ENCODE measurements at places on chromosomes 7 and 10. TPM values are rescaled to one million over a fixed set of nuclear protein-coding genes. Genes with fewer than 3 reads are reported as not detected.

DNA sequence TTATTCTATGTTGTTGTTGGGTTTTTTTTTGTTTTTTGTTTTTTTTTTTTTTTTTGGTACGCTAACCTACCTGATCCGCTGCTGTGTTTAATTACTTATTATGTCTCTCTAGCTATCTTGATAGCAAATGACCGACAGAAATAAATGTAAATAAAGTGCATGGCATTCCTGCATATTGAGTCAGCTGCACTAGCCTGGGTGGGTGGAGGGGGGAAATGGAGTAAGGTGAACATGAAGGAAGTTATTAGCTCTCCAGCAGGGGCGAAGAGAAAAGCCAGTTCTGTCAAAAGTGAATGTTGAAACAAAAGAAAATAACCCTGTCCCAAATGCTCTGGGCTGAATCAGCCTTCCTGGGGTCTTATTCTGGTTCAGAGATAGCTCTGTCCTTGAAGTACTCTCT is 210.7 kb upstream of the MDFIC start:
- no peak overlapping the region for H3K27ac ChIP-seq
- no peaks in the 10 kb centered on the region for H3K27me3 ChIP-seq
- no peak overlapping the region for H3K4me3 ChIP-seq
- H3K36me3 ChIP-seq = no peaks in the 10 kb centered on the region
- DNase-seq = no peak
- no peaks in the 10 kb centered on the region for H3K4me1 ChIP-seq

- H3K4me1 ChIP-seq = peaks cover 27% of the 10 kb centered on the region
- H3K27ac ChIP-seq = peak overlapping the region; percentile 54
- peak overlapping the region; percentile 54 for H3K4me3 ChIP-seq
- no peaks in the 10 kb centered on the region for H3K27me3 ChIP-seq
These were observed 4.5 kb downstream of the DEPP1 start for GRCh38 chr10:44974082-44974627.

DNA sequence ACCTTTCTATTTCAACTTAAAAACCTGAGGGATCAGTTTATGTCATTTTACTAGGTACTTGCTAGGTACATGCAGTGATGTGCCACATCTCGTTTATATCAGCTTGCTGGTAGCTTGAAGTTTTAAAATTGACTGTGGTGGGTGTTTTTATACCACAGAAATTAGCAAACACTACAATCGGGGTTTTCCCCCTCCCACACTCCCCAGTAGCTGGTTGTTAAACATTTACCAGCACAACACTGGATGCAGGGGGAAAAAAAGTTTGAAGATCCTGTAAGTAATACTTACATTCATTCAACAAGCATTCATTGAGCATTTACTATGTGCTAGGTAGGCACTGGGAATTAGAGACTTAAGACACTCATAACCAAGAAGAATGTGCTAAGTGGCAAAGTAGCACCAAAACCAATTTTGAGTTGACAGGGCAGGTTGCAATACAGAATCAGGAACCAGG is 32.6 kb downstream of the USP6NL start:
- H3K4me3 ChIP-seq = no peak overlapping the region
- no peaks in the 10 kb centered on the region for H3K27me3 ChIP-seq
- H3K27ac ChIP-seq = no peak overlapping the region

DNA sequence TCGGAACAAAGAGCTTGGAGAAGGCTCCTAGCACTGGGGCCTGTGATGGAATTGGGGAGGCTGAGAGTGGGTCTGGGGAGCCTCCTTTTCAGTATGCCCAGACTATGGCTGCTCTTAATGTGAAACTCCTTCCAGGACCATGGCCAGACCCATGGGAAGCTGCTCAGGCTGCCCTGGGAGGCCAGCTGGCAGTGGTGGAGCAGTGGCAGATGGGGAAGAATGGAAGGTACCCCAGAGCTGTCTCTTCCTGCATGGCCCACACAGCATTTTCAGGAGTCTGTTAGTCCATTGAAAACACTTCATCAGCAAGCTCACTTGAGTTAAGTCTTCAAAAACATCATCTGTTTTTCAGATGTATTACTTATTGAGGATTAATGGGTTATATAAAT is 18.5 kb downstream of the NACAD start:
- no peak overlapping the region for H3K27ac ChIP-seq
- no peaks in the 10 kb centered on the region for H3K27me3 ChIP-seq
- no peak for DNase-seq
- peaks cover 20% of the 10 kb centered on the region for H3K4me1 ChIP-seq
- no peaks in the 10 kb centered on the region for H3K36me3 ChIP-seq
- no peak overlapping the region for H3K4me3 ChIP-seq

- H3K4me3 ChIP-seq = no peak overlapping the region
- H3K36me3 ChIP-seq = no peaks in the 10 kb centered on the region
- no peak overlapping the region for H3K27ac ChIP-seq
- peaks cover 45% of the 10 kb centered on the region for H3K27me3 ChIP-seq
- DNase-seq = no peak
These were observed 139.0 kb downstream of the PAXIP1 start for GRCh38 chr7:154863766-154864522.

- H3K27me3 ChIP-seq = no peaks in the 10 kb centered on the region
- H3K4me1 ChIP-seq = no peaks in the 10 kb centered on the region
- H3K36me3 ChIP-seq = peaks cover 11% of the 10 kb centered on the region
- no peak overlapping the region for H3K27ac ChIP-seq
- DNase-seq = no peak
- H3K4me3 ChIP-seq = no peak overlapping the region
These were observed 19.8 kb upstream of the FAM133B start for GRCh38 chr7:92609921-92610518.

DNA sequence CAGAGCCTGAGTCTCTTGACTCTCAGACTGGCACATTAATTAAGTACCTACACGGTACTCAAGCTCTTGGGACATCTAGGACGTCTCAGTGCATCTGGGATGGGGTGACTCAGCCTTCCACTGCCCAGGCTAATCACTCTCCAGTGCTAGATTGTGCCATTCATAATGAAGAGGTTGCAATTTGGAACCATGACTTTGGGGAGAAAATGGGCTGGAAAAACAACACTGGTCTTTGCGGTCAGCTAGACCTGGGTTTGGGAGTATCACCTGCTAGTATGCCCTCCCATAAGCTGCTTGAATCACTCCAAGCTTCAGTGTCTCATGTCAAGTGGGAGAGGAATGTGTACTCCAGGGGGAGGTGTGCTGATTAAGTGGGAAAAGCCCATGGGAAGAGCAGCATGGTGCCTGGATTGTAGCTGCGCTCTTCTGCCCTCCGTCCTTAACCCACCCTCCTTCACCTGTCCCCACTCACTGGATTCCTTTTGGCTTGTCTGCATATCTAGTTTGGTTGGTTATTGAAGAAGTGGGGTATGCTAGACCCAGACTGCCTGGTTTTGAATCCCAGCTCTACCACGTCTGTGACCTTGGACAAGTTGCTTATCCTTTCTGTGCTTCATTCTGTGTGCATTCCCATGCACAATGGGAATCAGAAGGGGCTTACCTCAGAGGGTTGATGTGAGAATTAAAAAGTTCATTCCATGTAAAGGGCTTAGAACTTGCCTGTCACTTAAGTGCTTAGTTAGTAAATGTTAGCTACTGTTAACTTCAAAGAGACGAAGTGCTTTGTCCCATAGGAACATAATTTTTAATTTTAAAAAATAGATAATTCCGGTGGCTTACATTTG is 3.8 kb downstream of the NFE2L3 start:
- DNase-seq = no peak
- H3K36me3 ChIP-seq = no peaks in the 10 kb centered on the region
- H3K27me3 ChIP-seq = no peaks in the 10 kb centered on the region
- peaks cover 28% of the 10 kb centered on the region for H3K4me1 ChIP-seq

DNA sequence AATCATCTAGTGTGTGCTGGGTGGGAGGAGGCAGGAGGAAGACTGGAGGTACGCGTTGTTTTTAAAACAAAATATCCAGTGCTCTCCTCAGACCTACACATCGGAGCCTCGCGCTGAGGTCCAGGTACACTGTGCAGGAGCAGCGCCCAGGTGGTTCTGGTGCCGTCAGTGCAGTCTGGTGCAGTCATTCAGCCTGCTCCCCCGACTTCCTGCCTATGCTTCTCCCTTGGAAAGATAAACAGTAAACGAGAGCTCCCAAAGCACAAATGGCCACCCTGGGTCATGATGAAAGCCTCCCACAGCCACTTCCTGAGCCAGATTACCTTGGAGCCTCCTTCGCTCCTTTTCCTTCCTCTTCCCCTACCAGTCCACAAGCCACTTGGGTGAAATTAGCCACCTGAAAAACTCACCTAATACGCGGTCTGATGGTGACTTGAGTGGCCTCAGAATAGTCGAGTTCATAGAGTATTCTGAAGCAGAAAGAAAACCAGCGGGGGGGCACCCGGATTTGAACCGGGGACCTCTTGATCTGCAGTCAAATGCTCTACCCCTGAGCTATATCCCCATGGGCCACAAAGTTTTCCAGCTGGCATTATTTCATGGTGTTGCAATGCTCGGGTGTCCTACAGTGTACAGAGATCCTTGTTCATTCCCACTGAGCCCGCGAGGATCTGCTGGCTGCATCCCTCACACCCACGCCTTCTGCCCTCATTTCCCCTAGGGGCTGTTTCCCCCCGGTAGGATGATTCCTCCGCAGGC is 82.5 kb downstream of the ZNF467 start:
- H3K27me3 ChIP-seq = peaks cover under 1% of the 10 kb centered on the region
- no peaks in the 10 kb centered on the region for H3K36me3 ChIP-seq
- H3K4me1 ChIP-seq = peaks cover 12% of the 10 kb centered on the region
- peak; percentile 89 for DNase-seq

DNA sequence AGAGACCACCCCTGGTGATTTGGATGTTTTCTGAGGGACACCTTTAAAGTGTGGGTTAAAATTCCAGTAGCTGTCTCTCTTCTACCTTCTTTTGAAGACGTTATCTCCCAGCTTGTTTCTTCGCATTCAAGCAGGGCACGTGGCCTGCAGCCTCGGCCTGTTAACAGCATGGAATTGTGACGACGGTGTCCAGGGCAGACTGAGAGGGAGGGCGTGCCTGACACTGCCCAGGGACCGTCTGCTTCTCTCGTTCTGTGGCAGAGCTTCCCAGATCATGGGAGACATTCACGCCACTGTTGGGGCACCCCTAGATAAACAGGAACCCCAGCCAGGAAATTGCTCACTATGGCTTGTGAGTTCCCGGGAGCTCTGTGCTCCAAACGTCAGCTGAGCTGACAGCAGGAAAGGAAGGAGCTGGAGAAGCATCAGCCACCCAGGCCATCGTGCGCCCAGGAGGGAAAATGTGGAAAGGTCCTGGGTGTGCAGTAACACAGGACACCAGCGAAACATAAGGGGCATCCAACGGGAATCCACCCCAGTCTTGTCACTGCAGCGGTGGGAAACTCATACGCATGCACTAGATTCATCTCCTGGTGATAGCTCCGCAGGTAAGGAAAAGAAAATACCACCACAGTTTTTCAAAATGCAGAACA is 41.1 kb upstream of the RBM33 start:
- no peaks in the 10 kb centered on the region for H3K36me3 ChIP-seq
- DNase-seq = no peak
- no peak overlapping the region for H3K4me3 ChIP-seq

DNA sequence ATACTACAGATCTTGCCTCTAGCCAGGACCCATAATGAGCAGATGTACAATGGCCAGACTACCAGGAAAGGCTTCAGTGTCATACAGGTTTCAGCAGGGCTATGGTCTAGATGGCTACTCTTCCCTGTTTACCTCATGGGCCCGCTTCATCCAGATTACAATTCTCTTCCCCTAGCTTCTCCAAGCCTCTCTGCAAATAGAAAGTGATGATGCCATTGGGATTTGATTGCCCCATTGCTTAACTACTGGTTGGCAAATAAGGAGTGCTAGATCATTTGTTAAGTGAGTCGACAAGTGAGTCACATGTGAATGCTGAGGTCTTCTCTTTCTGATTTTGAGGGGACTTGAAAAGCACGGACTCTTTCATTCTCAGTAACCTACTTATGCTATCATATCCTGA is 361.5 kb upstream of the LRRTM3 start:
- H3K27ac ChIP-seq = no peak overlapping the region
- H3K4me1 ChIP-seq = no peaks in the 10 kb centered on the region
- H3K27me3 ChIP-seq = no peaks in the 10 kb centered on the region
- no peak overlapping the region for H3K4me3 ChIP-seq
- H3K36me3 ChIP-seq = no peaks in the 10 kb centered on the region

GRCh38 chr7:49014870-49015269 is 90.5 kb downstream of the CDC14C start:
- no peaks in the 10 kb centered on the region for H3K4me1 ChIP-seq
- H3K27ac ChIP-seq = no peak overlapping the region
- no peak overlapping the region for H3K4me3 ChIP-seq

DNA sequence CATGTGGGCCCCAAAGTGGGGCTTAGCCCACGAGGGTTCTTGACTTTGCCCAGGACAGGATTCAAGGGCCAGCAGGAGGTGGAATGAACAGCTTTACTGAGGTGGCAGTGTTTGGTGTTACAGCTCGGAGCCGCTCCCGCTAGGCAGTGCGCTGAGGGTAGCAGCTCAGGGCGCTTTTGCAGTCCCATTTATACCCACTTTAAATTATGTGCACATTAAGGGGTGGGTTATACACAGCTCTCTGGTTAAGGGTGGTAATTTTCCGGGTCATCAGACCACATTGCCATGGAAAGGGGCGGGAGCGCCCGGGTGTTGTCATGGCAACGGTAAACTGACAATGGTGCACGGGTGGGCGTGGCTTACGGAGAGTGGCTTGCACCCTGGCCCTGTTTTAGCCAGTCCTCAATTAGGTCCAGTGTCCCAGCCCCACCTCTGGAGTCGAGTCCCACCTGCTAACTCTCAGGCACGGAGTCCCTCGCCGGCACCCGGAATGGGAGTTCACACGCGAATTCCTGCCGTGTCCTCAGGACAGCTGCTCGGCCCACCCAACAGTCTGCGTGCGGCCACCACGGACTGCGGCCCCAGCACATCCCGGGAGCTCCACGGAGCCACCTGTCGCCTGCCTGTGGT is 58.2 kb upstream of the PDGFA start:
- no peak overlapping the region for H3K27ac ChIP-seq
- no peaks in the 10 kb centered on the region for H3K36me3 ChIP-seq
- no peaks in the 10 kb centered on the region for H3K4me1 ChIP-seq
- DNase-seq = no peak
- no peaks in the 10 kb centered on the region for H3K27me3 ChIP-seq
- H3K4me3 ChIP-seq = no peak overlapping the region

The PLXDC2 gene
- 0.20 TPM for total RNA-seq

The PRDX3 gene
- 281 TPM for total RNA-seq

The TIMM23 gene
- 70.1 TPM for total RNA-seq

The HOXA9 gene
- 91.0 TPM for total RNA-seq

The CDHR3 gene
- 5.5 TPM for total RNA-seq

The AASS gene
- 5.1 TPM for total RNA-seq
